ENCODE measurements at places on chromosomes 4 and X.
A peak's percentile ranks its signal among the peaks of the same experiment; 100 is the strongest.

- DNase-seq: no peak
Measured at GRCh38 chrX:37454537-37455285, 105.5 kb downstream of the PRRG1 start.

DNA sequence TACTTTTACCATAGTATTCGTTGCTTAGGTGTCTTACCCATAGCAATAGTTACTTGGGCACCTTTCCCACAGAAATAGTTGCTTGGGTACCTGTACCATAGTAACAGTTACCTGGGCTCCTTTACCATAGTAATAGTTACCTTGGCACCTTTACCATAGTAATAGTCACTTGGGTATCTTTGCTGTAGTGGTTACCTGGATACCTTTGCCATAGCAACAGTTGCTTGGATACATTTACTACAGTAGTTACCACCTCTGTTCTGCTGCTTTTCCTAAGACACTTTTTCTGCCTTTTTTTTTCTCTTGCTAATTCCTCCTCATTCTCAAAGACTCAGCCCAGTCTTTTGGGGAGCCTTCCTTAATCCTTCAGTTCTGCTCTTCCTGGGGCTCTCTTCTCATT lies 272.8 kb upstream of the PUDP start:
- DNase-seq: no peak

DNA sequence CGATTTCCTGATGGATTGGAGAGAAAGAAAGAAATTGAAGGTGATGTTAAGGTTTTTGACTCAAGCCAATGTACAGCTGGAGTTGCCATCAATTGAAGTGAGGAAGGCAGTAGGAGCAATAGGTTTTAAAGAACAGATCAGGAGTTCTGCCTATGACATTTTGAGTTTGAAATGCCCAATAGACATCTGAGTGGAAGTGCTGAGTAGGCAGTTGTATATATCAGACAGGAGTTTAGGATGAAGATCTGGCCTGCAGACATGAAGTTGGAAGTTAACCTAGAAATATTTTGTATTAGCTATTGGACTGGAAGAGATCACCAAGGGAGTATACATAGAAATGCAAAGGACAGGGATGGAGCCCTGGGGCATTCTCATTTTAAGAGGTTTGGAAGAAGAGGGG lies 12.9 kb upstream of the TMSB15B start:
- no peak for DNase-seq

DNA sequence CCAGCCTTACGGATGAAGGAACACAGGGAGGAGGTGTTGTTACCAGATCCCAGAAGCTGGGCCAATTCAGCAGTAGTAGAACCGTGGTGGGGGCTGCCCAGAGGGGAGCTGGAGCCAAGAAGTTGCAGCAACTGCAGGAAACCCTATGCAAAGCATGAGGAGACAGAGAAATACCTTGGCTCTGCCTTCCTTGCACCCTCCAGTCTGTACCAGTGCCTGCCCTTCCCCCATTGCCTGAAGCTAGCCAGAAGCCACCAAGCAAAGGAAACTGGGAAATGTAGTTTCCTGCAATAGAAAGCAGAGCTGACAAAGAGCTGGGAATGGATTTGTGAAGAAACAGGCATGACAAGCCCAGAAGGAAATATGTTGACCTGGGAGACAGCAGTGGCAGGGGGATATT lies 108.7 kb upstream of the FUNDC1 start:
- DNase-seq: peak; percentile 22

- DNase-seq: no peak
Measured at GRCh38 chrX:103614999-103615398, 7.2 kb downstream of the TCEAL3 start.

DNA sequence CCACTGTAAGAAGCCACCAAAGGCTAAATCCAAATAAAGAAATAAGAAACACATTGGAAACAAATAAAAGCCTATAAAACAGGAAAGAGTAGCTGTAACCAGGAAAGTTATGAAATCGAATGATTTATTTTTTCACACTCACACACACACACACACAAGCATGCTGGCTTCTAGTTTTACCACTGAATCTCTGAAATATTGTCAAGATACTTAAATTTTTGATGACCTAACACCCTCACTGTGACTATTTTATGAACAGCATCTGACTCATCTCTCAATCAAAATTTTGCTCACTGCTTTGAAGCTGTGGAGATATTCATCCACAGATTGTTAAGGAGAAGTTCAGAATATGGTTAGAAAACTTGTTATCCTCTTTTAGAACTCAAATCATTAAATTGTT lies 13.9 kb upstream of the GABRB1 start:
- DNase-seq: no peak

GRCh38 chrX:11665168-11666111 lies at the start of gene ARHGAP6:
TSS of gene ARHGAP6 (minus strand) at chrX:11665920. CDS start at chrX:11664828, 1,092 bp downstream.
- DNase-seq: no peak

- DNase-seq: no peak
Measured at GRCh38 chr4:106996490-106996889, 39.6 kb downstream of the DKK2 start.

GRCh38 chr4:162661913-162662312 lies 498.1 kb upstream of the FSTL5 start:
- DNase-seq: no peak

GRCh38 chrX:140762061-140762460 lies 52.5 kb downstream of the LINC00632 start:
- DNase-seq: peak; percentile 41

GRCh38 chrX:132187451-132187850 lies 31.8 kb downstream of the RAP2C start:
- DNase-seq: no peak

GRCh38 chr4:3371033-3372001 lies 70.5 kb upstream of the HGFAC start:
- peak; percentile 82 for DNase-seq

DNA sequence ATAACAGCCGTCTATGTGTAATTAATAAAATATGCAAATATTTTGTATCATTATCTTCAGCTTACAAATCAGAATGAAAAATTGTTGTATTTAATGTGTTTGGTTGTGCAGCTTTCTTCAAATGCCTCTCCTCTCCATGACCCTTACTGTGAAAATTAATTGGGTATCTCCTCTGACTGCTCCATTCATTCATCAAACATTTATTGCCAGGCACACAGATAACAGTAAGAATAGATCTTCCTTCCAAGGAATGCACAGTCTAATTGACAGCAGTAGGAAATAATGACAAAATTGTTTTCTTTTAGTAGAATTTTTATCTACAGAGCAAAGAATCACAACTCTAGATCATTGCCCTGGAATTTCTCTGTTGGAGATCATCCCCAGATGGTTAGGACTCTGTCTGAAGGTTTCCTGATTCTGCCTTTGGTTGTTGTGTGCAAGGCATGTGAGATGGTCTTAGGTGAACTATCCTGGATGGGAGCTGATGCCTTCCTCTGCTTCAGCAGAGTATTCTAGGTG lies 395.0 kb upstream of the FAT1 start:
- no peak for DNase-seq

DNA sequence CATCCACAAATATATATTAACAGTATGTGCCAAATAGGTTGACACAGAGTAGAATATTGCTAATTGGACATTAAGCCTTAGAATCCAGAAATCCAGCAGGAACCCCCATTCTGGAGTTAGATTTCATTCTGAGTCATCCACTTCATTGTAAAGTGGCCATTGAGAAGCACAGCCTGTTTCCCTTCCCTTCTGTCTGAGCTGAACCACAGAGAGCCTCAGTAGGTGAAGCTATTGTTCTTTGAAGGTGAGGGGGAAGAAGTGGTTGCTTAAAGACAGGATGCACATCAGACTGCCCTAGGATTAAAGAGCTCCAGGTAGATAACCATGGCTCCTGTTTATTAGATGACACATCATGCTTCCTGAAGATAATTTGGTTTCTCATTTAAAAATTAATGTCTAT lies 30.6 kb upstream of the MCF2 start:
- DNase-seq: no peak

GRCh38 chrX:153527208-153527607 lies 9.8 kb downstream of the ATP2B3 start:
- DNase-seq: no peak

- no peak for DNase-seq
Measured at GRCh38 chr4:82373486-82373815, 340 bp downstream of the HNRNPD start.

DNA sequence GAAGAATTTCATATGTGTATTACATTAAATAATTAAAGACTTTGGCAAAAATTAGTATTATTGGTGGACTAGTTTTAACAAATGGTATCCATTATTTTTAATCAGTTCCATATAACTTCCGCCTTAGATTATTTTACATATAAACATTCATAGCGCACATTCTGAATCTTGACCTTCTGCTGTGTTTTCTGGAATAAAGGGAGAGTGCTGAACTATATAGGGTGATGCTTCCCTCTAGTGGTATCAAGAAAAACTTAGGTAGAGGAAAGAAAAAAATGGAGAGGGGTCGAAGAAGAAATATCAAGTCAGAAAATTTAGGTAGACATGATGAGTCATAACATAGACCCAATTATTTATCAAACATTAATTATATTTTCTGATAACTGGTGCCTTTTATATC lies 155.6 kb upstream of the PACRGL start:
- DNase-seq: no peak

DNA sequence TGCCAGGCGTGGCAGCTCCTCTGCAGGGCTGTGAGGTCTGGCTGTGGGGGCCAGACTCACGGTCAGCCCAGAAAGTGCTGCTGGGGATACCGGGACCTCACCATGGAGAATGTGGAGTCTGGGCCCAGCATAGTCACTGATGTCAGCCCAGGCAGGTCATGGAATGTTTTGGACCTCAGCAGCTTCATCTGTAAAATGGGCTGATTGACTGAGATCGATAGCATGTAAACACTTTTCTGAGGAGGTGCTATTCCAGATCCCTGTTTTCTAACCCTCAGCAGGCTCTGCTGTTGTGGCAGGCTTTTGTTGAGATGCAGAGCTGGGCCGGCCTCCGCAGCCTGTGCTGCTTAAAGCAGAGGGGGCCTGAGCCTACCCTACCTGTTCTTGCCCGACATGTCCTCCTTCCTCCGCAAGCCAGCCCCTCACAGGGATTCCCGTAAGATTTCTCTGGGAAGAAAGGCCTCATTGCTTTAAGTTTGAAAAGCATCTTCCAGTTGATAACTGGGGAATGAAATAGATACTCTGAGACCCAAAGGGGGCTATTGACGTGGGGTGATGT lies 38.3 kb upstream of the HGFAC start:
- no peak for DNase-seq

DNA sequence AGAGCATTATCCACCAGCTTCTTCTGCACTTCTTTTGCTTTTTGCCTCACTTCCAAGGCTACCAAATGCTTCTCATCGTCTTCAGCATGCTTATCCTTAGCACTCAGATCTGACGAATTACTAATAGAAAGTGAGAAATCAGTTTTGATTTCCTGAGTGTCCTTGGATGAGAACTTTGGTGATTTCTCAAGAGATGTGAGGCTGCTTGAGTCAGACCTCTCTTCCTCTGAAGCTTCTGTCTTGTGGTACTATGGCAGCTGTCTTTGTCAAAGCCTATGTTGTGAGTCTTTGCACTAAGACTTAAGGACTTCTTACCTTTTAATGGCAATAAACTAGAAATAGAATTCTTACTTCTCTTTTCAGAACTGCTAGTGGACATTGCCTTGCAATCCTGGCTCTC lies 169.9 kb downstream of the CPE start:
- no peak for DNase-seq
